ENCODE measurements at places on chromosomes 6 and 20.

DNA sequence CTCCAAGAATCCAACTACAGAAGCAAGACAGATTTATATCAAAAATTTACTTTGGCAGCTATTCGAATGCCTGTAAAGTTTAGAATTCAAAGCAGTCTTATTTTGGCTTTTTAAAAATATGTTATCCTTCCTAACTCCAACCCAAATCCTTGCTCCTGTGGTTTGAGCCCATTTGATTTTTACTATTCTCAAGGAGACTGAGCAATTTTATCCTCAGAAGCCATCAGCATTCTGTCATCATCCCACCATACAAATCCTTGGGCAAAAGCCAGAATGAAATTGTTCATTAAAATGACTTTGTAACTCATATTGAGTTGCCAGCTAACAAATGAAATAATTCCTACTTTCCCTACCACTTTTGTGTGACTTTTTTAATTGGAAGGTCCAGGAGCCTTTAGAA lies 392.8 kb downstream of the ADGRB3 start:
- no peak for DNase-seq

DNA sequence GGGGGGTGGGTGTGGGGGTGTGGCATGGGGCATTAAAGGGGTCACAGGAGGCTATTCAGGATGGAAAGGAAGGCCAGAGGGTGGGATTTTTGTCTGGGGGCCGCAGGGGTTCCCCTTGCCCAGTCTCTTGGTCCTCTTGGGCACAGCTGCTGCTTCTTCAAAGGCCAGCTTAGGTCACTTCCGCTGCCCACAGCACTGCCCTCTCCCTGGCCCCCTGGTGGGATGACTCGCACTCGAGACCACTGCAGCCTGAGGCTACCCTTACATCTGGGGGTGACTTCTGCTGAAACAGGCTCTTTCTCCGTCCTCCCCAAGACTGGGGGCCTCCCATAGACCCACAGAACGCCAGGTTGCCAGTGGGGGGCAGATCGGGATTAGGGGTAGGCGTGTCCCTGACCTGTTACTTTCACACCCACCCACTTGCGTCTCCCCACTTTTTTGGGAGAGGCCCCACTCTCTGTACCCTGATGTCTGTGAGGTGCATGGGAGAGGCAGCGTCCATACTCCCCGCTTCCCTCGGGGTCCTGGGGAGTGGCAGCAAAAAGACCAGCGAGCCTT lies 1.3 kb downstream of the LKAAEAR1 start:
- no peak for DNase-seq

GRCh38 chr20:15546525-15547023 lies 1026.7 kb downstream of the KIF16B start:
- DNase-seq: no peak

- DNase-seq: peak; percentile 69
Measured at GRCh38 chr6:166277018-166277417, 31.2 kb downstream of the PRR18 start.

DNA sequence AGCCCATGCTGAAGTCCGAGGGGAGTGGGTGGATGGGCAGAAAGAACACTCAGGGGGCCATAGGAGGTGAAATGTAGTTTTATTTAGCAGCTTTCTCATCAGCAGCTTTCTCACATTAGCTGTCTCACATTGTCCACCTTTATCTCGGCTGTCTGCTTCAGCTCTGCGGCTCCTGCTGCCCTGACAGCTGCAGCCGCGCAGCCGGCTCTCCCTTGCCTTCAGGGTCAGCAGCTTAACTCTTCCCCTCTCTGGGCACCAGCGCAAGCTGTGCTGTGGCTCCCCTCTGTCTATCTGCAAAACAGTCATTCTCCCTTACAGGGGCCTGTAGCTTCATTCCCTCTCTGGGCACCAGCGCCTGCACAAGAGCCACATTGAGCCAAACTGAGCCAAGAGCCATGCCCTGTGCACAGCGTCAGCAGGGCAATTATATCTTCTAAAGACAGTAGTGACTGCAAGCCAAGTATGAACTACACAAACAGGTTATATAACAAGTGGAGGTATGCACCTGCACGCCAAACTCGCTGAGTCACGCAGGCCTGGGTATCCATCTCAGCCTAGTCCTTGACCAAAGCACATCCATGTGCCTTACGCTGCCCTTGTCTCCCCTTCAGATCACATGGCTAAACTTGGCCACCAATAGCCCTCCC lies 198.8 kb downstream of the EYA2 start:
- no peak for DNase-seq

DNA sequence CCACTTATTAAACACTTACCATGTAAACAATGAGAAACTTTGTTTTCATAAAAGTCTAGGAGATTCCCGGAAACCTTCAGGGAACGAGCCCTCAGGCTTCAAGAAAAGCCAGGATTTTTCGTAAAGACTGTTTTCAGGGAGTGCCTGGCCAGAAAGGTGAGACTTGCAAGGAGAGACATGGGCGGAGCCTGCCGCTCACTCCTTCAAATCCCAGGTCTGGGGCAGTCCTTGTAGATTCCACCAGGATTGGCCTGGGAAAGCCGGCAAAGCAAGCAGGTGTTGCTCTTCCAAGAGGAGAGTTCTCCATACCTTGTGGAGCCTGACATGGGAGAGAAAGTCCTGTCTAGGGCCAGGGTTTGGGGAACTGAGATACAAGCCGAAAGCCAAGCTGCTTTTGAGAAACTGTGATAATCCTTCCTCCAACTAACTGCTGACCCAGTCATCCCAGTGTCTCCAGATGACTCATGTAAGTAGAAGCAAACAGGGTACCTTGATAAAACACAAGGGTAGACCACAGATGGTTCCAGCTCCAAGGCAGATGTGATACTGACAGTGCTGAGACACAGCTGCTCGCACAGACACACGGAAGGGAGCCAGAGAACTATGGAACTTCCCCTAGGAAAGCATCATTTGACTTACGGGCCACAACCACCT lies 69.4 kb upstream of the NAA20 start:
- no peak for DNase-seq

- no peak for DNase-seq
Measured at GRCh38 chr20:53832499-53832898, 237.9 kb downstream of the BCAS1 start.

- DNase-seq: no peak
Measured at GRCh38 chr6:130320908-130321307, 44.9 kb upstream of the TMEM200A start.

DNA sequence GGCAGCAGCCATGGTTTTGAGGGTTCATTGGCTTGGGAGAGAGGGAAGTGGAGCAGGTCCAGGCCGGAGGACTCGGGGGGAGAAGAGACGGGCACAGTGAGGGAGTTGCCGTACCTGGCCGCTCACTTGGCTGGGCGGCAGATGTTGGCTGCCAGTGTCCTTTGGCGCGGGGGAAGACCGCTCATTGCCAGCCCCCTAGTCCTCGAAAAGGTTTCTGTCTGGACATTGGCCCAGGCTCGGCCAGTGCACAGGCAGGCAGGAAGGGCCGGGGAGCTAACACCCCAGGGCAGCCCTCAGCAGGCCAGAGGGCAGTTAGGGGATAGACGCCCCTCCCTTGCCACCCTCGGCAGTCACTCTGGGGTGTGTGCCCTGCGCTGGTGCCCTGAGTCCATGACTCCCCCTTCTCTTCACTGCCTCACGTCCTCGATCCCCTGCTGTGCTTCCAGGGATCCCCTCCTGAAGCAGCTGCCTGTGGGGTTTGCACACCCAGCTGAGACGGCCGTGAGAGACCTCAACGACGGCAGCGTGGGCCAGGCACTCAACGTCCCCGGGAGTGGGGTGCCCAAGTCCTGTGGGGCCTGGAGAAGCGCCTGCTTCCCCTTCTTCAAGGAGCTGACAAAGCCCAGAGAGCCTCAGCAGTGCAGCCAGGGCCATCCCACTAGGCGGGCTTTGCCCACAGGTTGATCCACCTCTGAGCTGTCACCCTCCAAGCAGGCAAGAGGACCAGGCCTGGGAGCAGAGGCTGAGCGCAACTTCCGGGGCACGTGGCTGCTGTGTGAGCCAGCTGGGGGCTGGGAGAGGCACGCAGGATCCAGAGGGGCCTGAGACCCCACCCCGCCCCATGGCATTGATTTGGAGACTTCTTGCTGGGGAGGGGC lies 20.4 kb downstream of the RBM38 start:
- DNase-seq: no peak

- peak; percentile 33 for DNase-seq
Measured at GRCh38 chr6:170292407-170293158, 1.7 kb upstream of the DLL1 start.
